ENCODE measurements at places on chromosomes 11 and 22.
A peak's percentile ranks its signal among the peaks of the same experiment; 100 is the strongest.

DNA sequence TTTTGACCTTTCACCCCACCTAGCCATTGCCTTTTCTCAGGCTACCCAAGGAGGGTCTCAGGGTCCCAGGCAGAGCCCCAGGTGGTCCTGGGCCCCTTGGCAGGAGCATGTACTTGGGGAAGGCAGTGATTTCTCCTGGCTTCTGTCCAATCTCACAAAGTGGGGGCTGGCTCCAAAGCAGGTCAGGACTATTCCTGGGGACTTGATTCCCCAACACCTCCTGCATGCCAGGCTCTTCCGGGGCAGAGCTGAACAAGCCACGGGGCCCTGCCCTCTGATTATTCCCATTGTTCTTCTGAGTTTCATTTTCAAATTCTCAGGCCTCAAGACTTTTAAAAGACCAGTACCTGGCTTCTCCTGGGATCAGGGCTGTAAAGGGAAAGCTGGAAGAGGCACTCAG lies 1.5 kb upstream of the TCF20 start:
- no peak for DNase-seq

- no peak for DNase-seq
These were observed 63.2 kb downstream of the ZBTB16 start for GRCh38 chr11:114122686-114123085.

- no peak for DNase-seq
These were observed 261.7 kb downstream of the TENM4 start for GRCh38 chr11:79179087-79179486.

DNA sequence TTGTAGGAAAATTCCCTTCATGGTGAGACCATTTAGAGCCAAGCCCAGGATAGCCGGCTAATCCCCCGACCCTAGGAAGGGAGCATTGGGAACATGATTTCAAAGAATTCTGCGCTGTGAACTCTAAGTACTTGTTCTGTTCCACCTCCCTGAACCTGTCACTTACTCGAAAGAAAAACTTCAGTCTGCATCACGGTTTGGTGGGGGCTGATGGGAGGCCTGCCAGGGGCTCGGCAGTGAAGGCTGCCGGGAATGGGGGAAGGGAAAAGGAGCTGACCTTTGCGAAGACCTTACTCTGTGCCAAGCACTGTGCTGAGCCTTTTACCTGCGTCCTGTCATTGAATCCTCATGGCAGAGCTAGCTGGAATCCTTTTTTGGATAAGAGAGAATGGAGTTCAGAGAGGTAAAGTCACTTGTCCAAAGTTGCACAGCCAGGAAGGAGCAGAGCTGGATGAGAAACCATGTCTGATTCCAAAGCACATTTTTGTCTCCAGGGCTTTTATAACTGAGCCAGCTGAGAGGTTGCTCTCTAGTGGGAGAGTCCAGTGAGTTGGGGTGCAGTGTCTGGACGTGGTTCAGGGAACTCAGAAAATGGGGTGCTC lies 15.4 kb downstream of the RASD2 start:
- no peak for DNase-seq

GRCh38 chr11:7300281-7300680 lies 48.6 kb downstream of the SYT9 start:
- no peak for DNase-seq

DNA sequence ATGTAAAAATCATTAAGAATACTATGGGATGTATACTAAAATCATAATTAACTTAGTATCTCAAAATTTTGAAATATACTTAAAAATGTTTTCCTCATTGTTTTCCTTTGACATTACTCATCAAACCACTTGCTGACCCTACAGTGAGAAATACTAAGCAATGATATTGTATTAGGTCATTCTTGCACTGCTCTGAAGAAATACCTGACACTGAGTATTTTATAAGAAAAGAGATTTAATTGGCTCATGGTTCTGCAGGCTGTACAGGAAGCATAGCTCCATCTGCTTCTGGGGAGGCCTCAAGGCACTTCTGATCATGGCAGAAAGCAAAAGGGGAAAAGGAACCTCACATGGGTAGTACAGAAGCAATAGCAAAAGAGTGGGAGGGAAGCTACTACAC lies 950.9 kb upstream of the CHORDC1 start:
- DNase-seq, result no peak

DNA sequence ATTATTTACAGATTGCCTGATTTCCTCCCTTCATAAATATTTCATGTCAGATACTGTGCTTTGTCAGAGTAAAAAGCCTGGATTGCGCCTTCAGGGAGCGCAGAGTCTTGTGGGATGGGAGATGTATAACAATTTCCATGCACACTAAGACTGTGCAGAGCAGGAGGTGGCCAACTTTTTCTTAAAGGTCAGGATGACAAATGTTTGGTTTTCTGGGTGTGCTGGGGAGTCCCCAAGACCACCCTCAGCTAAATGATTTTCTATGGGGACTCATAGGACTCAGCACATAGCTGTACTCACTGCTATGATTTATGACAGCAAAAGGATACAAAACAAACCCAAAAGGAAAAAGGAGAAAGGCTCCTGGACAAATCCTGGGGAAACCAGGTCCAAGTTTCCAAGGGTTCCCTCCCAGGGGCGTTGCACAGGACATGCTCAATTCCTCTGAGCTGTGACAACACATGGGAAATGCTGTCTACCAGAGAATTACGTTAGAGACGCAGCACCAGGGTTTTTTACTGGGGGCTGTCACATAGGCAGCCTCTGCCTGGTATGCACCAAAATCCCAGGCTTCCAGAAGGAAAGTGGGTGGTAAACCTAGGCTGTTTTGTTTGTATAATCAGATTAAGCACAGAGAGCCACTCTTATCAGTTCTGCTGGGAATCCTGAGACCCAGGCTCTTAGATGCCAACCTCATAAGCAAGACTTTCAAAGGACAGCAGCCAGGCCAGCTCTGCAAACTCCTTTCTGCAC lies 59.1 kb downstream of the CSNK2A3 start:
- no peak for DNase-seq

GRCh38 chr11:650482-650881 lies 13.4 kb downstream of the DRD4 start:
- DNase-seq, result no peak

DNA sequence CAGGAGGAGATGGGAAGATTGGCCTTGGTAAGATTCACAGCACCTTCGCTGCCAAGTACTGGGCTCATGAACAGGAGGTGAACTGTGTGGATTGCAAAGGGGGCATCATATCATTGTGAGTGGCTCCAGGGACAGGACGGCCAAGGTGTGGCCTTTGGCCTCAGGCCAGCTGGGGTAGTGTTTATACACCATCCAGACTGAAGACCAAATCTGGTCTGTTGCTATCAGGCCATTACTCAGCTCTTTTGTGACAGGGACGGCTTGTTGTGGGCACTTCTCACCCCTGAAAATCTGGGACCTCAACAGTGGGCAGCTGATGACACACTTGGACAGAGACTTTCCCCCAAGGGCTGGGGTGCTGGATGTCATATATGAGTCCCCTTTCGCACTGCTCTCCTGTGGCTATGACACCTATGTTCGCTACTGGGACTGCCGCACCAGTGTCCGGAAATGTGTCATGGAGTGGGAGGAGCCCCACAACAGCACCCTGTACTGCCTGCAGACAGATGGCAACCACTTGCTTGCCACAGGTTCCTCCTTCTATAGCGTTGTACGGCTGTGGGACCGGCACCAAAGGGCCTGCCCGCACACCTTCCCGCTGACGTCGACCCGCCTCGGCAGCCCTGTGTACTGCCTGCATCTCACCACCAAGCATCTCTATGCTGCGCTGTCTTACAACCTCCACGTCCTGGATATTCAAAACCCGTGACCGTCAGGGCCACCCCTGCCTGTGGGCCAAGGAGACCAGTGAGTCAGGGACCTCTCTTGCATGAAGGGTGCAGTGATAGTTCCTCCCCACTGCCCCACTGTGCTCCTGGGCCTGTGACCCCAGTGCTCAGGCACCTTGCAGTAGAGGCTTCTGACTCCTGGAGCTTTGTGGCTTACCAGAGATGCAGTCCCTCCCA lies 83.6 kb downstream of the BCR start:
- DNase-seq, result no peak

- DNase-seq, result no peak
These were observed 30.1 kb downstream of the SWAP70 start for GRCh38 chr11:9693801-9694553.

- no peak for DNase-seq
These were observed 47.7 kb upstream of the PPP6R3 start for GRCh38 chr11:68412593-68413475.

- DNase-seq, result no peak
These were observed 109.7 kb upstream of the USP47 start for GRCh38 chr11:11732116-11732515.

- peak; percentile 9 for DNase-seq
These were observed at the start of gene LRP4 for GRCh38 chr11:46918083-46918787. Gene LRP4, minus strand, starts transcription at chr11:46918550. Its CDS starts 171 bp downstream, at chr11:46918379.

DNA sequence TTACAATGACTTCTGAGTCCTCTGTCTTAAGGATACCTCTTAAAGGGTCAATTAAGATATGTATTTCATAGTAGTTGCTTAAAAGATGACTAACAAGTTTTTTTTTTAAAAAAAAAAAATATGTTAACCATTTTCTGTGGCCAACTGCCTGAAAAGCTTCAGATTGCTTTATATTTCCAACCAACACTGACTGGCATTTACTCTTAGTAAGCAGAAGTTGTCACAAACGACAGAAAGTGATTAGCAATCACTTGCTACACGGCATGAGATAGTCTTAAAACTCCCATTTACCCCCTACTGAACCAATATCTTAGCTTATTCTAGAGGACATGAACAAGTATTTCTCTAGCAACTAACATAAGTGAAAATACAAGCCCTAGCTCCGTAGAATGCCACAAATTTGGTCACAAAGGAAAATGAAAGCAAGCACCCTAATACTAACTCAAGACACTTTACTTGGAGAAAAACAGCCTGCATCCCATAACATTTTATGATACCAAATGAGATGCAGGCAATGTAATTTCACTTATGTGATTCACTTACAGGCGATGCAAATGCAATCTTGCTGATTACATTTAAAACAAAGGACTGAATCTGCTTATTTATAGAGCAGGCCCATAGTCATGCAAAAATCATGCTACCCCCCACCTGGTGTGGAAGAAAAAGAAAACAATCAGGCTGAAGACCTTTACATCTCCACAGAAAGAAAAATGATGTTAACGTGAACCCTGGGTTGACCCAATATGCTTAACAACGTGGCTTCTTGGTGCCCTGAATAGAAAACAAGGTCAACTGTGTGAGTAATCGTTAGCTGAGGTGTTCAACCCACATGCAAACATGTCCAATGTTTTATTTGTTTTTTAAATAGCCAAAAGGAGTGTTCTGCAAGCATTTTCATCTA lies 25.7 kb downstream of the MPPED2 start:
- DNase-seq, result no peak

DNA sequence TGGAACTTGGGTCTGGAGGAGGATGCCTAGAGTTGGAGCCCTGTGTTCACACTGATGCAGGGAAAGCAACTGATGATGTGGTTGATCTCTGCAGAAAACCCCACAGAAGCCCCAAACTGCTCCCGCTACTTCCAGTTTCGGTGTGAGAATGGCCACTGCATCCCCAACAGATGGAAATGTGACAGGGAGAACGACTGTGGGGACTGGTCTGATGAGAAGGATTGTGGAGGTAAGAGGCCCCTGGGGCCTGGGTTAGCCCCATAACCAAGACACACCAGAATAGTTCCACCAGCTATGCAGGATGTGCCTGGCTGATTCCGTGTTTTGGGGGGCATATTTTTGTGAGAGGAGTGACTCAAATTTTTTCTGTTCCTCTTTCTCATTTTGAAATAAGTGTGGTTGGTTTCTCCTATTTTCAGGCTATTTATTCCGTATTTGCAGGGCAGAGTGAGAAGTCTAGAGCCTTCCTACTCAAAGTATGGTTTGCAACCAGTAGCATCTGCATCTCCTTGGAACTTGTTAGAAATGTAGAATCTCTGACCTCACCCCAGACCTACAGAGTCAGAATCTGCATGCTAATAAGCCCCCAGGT lies 137.3 kb upstream of the SORL1-AS1 start:
- no peak for DNase-seq

GRCh38 chr11:64055077-64055476 lies 19.3 kb downstream of the FLRT1 start:
- DNase-seq, result no peak

GRCh38 chr11:123559523-123559955 lies 94.9 kb downstream of the SCN3B start:
- DNase-seq, result no peak

- no peak for DNase-seq
These were observed 495 bp upstream of the KCNK4 start for GRCh38 chr11:64290352-64291261.

DNA sequence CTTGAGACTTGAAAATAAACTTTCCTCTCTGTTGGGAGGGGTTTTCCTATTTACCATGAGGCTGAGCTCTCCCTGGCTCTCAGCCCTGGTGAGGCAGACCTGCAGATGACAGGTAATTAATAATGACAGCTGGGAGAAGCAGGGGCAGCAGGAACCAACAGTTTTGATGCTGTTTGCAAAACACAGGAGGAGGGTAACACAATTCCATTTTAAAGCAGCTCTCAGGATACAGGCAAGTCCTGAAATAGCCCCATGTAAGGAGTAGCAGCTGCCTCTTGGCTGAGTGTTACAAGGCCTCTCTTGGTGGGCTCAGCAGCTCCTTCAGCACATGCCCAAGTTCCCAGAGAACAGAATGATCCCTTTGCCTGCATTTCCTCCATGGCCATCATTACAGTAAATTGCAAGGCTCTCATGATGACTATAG lies 13.3 kb downstream of the PARVA start:
- DNase-seq, result peak; percentile 79

DNA sequence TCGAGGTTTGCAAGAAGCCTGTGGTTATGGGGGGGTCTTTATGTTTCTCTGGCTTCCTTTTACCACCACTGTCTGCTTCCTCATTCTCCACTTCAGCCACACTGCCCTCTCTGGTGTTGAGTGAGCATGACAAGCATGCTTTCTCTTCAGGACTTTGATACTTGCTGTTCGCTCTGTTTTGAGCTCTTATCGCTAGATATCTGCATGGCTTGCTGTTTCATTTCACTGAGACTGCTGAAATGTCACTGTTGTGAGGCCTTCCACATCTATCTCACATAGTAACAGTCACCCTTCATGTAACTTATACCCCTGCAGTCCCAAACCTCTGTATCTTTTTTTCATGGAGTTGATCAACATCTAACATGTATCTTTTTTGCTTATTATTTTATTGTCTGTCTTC lies 59.8 kb downstream of the TMEM135 start:
- DNase-seq, result no peak

GRCh38 chr11:16982809-16983208 lies 31.4 kb downstream of the PLEKHA7 start:
- no peak for DNase-seq

- no peak for DNase-seq
These were observed 471 bp downstream of the RNF185 start for GRCh38 chr22:31160328-31160978.

- no peak for DNase-seq
These were observed 151.5 kb downstream of the CHST1 start for GRCh38 chr11:45513821-45514340.

DNA sequence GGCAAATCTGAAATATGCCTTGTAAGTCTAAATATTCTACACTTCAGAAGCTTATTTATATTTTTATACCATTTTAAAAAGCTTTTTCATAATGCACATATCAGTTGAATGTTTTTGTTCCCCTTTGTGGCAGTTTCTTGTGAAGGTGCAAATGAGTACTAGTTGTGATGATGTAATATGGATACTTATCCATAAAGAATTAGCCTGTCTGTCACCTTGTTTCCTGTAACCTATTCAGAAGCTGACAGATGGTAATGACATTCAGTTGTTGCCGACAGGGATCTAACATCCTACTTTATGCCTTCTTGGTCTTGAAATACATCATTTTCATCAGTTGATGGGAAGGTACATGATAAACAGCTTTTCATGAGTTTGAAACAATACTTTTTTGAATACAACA lies 2.9 kb downstream of the QSER1 start:
- no peak for DNase-seq

GRCh38 chr11:106695506-106695905 lies 322.8 kb downstream of the GUCY1A2 start:
- no peak for DNase-seq

All from COR-L47 (cell line).